ENCODE measurements at places on chromosomes 1 and 21.

- no peak for DNase-seq
Measured at GRCh38 chr21:31298618-31299269, 45.3 kb downstream of the TIAM1 start.

GRCh38 chr1:8059161-8059622 is 33.1 kb upstream of the ERRFI1 start:
- no peak for DNase-seq

GRCh38 chr1:87706779-87707228 is 378.1 kb downstream of the LMO4 start:
- no peak for DNase-seq

DNA sequence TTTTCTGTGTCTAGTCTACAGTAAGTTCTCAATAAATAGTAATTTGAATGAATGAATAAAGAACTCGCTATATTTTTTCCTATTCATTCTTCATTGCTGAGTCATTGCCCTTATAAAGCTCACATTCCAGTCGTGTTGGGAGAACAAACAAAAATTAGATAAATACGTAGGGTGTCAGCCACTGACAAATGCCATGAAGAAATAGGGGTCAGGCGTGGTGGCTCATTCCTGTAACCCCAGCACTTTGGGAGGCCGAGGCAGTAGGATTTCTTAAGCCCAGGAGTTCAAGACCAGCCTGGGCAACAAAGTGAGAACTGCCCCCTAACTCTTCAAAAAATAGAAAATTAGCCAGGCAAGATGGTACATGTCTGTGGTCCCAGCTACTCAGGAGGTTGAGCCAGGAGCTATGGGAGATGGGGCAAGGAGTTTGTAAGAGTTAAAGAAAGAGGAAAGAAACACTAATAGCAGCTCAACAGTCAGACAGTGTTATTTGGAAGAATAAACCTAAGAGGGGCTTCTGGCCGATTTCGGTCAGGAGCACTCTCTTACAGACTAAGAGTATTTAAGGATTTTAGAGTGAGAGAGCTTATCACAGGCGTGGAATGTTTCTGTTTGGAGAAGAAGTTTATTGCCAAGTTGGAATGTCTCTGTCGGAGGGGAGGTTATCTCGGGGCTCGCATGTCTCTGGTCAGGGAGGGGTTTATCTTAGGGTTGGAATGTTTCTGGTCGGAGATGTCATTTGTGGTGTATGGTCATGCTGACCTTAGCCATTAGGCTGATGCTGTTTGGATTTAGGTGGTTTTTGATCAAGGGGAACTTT is 1.8 kb upstream of the CHML start:
- no peak for DNase-seq

DNA sequence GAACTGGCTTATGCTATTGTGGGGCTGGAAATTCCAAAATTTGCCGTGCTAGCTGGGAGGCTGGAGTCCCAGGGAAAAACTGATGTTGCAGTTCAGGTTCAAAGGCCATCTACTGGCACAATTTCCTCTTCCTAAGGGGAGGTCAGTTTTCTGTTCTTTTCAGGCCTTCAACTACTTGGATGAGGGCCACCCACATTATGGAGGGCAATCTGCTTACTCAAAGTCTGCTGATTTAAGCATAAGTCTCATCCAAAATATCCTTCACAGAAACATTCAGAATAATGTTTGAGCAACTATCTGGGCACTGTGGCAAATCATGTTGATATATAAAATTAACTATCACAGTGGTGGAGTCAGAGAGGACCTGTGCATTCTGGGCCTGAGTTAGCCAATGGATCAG is 21.2 kb upstream of the PTGFR start:
- DNase-seq = no peak
